ENCODE measurements at places on chromosomes 1 and 21.
A peak's percentile ranks its signal among the peaks of the same experiment; 100 is the strongest.

GRCh38 chr1:106698660-106699059 lies 357.8 kb upstream of the PRMT6 start:
- no peak for DNase-seq
- no peak overlapping the region for H3K27ac ChIP-seq

DNA sequence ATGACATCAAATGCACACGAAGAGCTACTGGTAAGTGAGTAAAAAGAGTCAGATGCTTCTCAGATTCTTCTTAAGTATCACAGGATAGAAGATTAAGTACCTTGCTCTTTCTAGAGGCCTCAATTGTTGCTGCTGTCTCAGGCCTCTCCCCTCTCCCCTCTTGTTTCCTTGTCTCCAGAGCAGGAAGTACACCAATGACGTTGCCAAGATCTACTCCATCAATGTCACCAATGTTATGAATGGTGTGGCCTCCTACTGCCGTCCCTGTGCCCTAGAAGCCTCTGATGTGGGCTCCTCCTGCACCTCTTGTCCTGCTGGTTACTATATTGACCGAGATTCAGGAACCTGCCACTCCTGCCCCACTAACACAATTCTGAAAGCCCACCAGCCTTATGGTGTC lies 21.3 kb upstream of the SARS1 start:
- no peak overlapping the region for H3K4me3 ChIP-seq
- no peaks in the 10 kb centered on the region for H3K4me1 ChIP-seq
- DNase-seq = no peak
- H3K27me3 ChIP-seq = no peaks in the 10 kb centered on the region

- H3K27ac ChIP-seq = no peak overlapping the region
- no peaks in the 10 kb centered on the region for H3K36me3 ChIP-seq
- H3K4me3 ChIP-seq = no peak overlapping the region
- no peaks in the 10 kb centered on the region for H3K4me1 ChIP-seq
- no peaks in the 10 kb centered on the region for H3K27me3 ChIP-seq
Observed at GRCh38 chr1:17587693-17588047, 48.2 kb downstream of the ARHGEF10L start.

- peak overlapping the region; percentile 88 for H3K27ac ChIP-seq
- DNase-seq = no peak
- H3K4me1 ChIP-seq = peaks cover 34% of the 10 kb centered on the region
- peak overlapping the region; percentile 67 for H3K4me3 ChIP-seq
- no peaks in the 10 kb centered on the region for H3K27me3 ChIP-seq
Observed at GRCh38 chr1:160682983-160683865, 28.4 kb downstream of the CD48 start.

DNA sequence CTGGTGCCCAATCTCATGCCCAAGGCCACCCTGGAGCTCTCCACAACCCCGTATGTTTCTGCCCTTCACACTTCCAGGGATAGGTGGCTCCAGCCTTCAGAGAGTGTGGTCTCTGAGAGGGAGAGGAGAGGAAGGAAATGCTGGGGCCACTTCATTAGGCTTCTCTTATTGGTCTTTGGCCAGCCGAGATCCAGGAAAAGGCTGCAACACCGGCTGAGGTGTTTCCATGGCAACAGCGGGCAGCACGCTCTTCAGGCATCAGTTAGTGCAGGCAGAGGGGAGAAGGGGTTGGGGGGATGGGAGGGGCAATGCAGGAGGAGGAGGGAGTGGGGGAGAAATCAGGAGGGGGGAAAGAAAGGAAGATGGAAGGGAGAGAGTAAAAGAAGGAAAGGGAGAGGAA lies 275.1 kb upstream of the GJB5 start:
- peaks cover 18% of the 10 kb centered on the region for H3K27me3 ChIP-seq
- no peak for DNase-seq
- H3K4me1 ChIP-seq = no peaks in the 10 kb centered on the region
- H3K4me3 ChIP-seq = no peak overlapping the region
- H3K27ac ChIP-seq = no peak overlapping the region

DNA sequence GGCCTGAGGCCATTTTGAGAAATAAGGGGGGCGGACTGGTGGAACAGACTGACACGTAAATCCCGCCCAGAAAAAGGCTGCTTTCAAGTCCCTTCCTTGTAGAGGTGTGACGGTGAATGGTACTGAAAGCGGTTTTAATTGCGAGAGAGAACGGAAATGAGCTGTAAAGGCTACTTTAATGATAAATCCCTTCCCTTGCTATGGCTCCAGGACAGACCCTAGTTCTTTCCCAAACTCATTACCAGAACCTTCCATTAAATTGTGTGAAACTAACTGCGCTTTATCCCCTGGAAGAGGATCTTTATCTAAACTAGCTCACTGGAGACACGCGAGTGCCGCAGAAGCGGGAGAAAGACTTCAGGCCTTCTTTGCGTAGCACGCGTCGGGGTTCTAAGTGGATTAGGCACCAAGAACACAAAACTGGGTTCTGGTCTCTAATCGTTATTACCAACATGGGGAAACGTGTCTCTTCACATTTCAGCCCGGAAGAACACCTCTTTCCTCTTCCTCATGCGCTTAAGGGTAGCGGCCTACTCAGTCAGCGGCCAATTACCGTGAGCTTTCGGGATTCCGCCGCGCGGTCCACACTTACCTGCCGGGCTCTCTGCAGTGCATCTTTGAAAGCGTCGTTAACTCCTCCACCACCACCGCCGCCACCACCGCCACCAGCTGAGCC lies 441 bp downstream of the FUBP1 start:
- no peak overlapping the region for H3K4me3 ChIP-seq
- peak; percentile 82 for DNase-seq
- peaks cover 33% of the 10 kb centered on the region for H3K36me3 ChIP-seq
- peaks cover 53% of the 10 kb centered on the region for H3K4me1 ChIP-seq
- no peaks in the 10 kb centered on the region for H3K27me3 ChIP-seq
- no peak overlapping the region for H3K27ac ChIP-seq

- no peak overlapping the region for H3K4me3 ChIP-seq
- no peaks in the 10 kb centered on the region for H3K27me3 ChIP-seq
- peaks cover 6% of the 10 kb centered on the region for H3K4me1 ChIP-seq
- H3K36me3 ChIP-seq = no peaks in the 10 kb centered on the region
- DNase-seq = no peak
Observed at GRCh38 chr21:45509566-45510465, 32.4 kb downstream of the SLC19A1 start.

- no peak for DNase-seq
- no peak overlapping the region for H3K27ac ChIP-seq
- no peaks in the 10 kb centered on the region for H3K4me1 ChIP-seq
- no peaks in the 10 kb centered on the region for H3K36me3 ChIP-seq
- no peaks in the 10 kb centered on the region for H3K27me3 ChIP-seq
Observed at GRCh38 chr1:71657891-71658679, 577.2 kb upstream of the ZRANB2 start.

DNA sequence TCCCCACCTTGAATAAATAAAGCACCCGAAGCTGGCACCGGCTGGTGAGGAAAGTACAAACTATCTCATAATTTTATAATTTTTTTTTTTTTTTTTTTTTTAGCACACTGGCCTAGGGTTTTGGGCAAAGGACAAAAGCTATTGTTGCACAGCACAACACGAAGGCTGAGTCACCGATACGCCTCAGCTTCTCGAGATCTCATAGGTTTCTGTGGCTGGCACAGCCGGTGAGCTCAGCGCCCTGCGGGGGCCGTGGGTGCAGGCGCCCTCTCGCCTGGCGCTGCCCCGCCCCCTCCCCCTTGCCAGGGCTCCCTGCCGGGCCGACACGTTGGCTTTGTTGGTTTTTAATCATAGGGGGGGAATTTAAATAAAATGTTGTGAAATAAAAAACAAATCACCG lies 17.2 kb downstream of the CASZ1 start:
- DNase-seq = no peak
- no peaks in the 10 kb centered on the region for H3K27me3 ChIP-seq
- no peak overlapping the region for H3K4me3 ChIP-seq
- H3K27ac ChIP-seq = no peak overlapping the region

- DNase-seq = no peak
Observed at GRCh38 chr1:243796016-243796415, 54.0 kb downstream of the AKT3 start.

DNA sequence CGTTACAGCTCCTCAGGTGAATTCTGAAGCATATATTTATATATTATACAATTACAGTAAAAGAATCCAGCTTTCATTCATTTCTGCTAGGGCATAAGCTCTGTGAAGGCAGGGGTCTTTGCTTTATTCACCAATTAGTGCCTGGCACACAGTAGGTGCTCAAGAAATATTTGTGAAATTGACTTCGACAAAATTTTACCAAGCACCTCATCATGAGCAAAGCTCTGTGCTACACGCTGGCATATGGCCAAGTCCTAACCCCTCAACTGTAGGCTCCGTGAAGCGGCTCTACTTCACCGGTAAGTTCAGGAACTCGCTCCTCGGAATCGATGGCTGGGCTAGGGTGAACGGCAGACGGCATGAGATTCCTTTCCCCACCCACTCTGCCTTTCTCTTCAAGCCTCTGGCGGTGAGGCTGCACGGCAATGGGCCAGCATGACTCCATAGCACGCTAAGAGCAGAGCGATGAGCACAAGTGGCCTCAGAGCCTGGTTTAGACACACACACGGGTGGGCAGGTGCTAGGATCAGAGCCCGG lies 8.7 kb downstream of the C1orf174 start:
- H3K4me3 ChIP-seq = no peak overlapping the region
- no peak overlapping the region for H3K27ac ChIP-seq
- peaks cover 14% of the 10 kb centered on the region for H3K36me3 ChIP-seq
- no peak for DNase-seq
- H3K4me1 ChIP-seq = peaks cover 34% of the 10 kb centered on the region

DNA sequence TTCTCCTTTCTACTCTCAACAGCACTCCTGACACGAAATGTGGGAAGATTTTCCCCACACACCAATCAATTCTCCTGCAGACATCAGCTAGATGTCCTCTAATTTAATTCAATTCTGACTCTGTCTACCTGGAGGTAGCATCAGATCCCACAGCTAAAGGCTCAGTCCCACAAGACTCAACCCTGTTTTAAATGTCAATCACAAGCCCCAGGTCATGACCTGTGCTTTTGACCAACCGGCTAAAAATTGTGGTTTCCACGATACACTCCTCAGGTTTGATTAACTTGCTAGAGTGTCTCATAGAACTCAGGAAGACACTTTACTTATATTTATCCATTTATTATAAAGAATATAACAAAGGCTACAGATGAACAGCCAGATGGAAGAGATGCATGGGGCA lies 27.4 kb downstream of the IL23R start:
- no peak overlapping the region for H3K27ac ChIP-seq
- H3K4me1 ChIP-seq = peaks cover 4% of the 10 kb centered on the region
- no peak for DNase-seq
- no peaks in the 10 kb centered on the region for H3K36me3 ChIP-seq
- no peaks in the 10 kb centered on the region for H3K27me3 ChIP-seq
- no peak overlapping the region for H3K4me3 ChIP-seq

GRCh38 chr1:38805036-38805435 lies 54.5 kb downstream of the RRAGC start:
- peaks cover 8% of the 10 kb centered on the region for H3K4me1 ChIP-seq
- H3K4me3 ChIP-seq = peak overlapping the region; percentile 8
- DNase-seq = no peak
- H3K36me3 ChIP-seq = no peaks in the 10 kb centered on the region
- peaks cover 53% of the 10 kb centered on the region for H3K27me3 ChIP-seq

DNA sequence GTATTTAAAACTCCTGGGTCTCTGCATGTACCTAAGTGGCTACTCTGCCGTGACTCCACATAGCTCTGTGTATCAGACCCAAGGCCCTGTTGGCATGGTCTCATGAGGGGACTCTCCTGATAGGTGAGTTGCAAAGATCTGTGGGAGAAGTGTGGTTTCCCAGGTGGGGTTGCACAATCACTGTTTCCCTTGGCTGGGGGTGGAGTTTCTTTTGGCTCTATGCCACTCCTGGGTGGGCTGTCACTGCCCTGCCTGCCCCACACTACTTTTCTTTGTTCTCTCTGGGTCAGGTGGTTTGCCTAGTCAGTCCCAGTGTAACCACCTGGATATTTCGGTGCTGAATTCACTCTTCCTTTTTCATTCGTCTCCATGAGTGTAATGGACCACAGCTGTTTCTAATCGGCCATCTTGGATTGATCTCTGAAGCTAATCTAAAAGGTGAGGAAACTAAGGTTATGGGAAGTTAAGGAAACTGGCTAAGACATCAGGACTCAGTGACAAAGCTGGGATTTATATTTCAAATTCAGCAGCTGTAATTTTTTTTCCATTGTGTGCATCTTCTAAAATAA lies 97.1 kb upstream of the CACYBP start:
- no peak overlapping the region for H3K4me3 ChIP-seq
- peak overlapping the region; percentile 61 for H3K27ac ChIP-seq
- no peak for DNase-seq

- H3K27me3 ChIP-seq = peaks cover 2% of the 10 kb centered on the region
- no peaks in the 10 kb centered on the region for H3K36me3 ChIP-seq
- no peak for DNase-seq
Observed at GRCh38 chr1:77018761-77019160, 151.5 kb downstream of the ST6GALNAC5 start.

DNA sequence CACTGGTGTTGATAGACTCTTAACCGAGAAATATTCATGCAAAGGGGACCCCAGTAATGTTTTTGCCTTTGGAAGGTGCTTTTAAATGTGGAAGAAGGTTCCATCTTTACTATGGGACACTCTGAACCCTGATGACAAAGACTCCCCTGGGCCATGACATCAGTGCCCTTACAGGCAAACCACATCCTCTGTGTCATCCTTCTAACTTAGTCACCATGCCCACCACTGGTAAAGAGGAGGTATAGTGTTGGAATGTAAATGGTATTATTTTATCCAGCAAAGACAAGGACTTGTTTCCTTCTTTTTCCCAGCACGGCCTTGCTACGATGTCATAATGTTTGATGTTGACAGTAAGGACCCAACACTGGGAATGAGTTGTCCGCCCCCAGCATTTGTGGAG lies 12.6 kb downstream of the METTL13 start:
- H3K4me3 ChIP-seq = no peak overlapping the region
- peak overlapping the region; percentile 61 for H3K27ac ChIP-seq
- no peak for DNase-seq
- no peaks in the 10 kb centered on the region for H3K27me3 ChIP-seq
- H3K4me1 ChIP-seq = peaks cover 22% of the 10 kb centered on the region
- H3K36me3 ChIP-seq = peaks cover 37% of the 10 kb centered on the region

DNA sequence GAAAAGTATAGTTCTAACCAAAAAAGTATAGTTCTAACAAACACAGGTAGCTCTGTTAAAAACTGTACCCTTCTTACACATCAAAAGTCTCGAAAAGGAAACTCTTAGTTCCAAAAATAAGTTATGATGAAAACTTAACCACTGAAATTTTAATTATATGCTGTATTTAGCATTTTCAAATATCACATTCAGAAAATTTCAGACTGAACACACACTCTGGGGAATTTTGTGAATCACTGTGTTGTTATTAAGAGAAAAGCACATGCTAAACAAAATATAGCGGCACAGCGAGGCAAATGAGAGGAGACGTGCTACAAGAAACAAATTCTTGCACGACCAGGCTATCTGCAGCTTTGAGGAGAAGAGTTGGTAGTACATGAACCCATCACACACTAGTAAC lies 30.4 kb downstream of the VAV3 start:
- DNase-seq = no peak
- H3K4me1 ChIP-seq = peaks cover 45% of the 10 kb centered on the region
- H3K27me3 ChIP-seq = no peaks in the 10 kb centered on the region
- H3K27ac ChIP-seq = peak overlapping the region; percentile 81
- peak overlapping the region; percentile 50 for H3K4me3 ChIP-seq

GRCh38 chr21:39029086-39029755 lies 154.0 kb downstream of the PSMG1 start:
- H3K4me1 ChIP-seq = peaks cover 2% of the 10 kb centered on the region
- no peaks in the 10 kb centered on the region for H3K36me3 ChIP-seq
- H3K27me3 ChIP-seq = peaks cover 2% of the 10 kb centered on the region
- H3K4me3 ChIP-seq = no peak overlapping the region
- DNase-seq = no peak

Data from naive thymus-derived CD8-positive, alpha-beta T cell (primary cell).